Stimulated activated CD4-positive, alpha-beta T cell treated with anti-CD3 and anti-CD28 coated beads, Interleukin-2, amount 100 ng/mL, for 24 hours (primary cell): ENCODE measurements at places on chromosomes 7 and 10.

DNA sequence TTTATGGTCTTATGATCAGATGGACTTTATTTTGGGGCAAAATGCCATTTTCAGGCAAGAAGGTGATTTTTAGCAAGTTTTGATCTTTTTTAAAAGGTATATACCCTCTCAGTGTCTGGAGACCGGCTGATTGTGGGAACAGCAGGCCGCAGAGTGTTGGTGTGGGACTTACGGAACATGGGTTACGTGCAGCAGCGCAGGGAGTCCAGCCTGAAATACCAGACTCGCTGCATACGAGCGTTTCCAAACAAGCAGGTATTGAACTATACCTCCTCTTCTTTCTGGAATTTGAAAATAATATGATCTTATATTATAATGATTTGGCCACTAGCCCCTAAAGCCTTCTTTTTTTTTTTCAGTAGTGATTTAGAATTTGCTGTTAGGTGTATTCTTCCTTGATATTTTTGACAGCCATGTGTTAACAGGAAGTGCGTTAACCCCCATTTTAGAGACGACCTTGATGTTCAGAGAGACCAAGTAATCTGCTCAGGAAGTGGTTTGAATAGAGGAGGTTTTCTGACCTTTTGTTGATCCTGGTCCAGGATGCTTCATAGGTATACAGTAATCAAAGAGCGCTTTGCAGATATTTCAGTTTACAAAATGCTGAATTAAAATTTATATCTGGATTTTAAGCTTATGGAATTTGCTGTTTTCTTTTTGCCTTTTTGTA is 6.2 kb downstream of the BUB3 start:
- no peak for DNase-seq

GRCh38 chr7:26655781-26656180 is 208.6 kb downstream of the SKAP2 start:
- no peak for DNase-seq

DNA sequence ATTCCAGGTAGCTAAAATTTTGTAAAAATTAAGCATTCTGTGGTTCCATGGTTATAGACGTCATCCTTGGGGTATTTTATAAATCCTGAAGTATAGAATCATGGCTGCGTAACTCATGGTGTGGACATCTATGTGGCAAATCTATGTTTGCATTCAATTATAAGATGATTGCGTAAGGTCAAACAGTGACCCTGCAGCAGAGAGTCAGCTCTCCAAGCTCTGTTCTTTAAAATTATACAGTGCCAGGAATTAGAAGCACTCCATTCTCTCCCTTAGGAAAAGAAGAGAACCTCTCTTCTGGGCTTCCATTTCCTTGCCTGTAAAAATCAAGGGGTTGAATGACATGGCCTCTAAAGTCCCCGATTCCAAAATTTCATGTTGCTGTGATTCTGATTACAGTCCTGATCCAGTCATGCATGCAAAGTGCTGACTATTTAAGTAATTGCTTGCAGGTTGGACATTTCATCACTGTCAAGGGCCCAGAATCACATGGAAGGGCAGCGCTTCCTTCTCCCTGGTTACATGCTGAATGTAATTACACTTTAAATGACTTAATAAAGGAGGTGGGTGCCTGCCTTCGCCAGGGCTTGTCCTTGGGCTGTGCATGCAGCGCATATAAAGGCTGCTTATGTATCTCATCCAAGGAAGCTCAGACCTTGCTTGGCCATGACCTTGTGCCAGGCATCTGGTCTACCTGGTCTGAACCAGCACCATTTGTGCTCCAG is 550.7 kb downstream of the TYW1 start:
- no peak for DNase-seq

DNA sequence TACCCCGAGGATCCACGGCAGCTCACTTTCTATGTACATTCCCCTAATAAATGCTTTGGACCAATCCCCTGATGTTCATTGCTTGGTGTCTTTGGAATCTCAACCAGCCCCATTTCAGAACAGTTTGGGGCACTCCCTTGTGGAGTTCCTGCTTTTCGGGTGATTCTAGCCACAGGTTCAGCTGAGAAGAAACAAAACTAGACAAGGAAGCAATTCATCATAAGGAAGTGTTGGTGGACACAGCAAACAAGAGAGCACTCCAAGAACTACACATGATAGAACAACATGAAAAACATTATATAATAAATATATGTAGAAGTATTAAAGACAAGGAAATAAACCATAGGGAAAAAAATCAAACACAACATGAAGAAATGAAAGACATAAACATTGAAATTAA is 6.0 kb upstream of the CCDC136 start:
- DNase-seq = no peak

- DNase-seq = no peak
Observed at GRCh38 chr7:30159163-30159562, 24.4 kb downstream of the MTURN start.

DNA sequence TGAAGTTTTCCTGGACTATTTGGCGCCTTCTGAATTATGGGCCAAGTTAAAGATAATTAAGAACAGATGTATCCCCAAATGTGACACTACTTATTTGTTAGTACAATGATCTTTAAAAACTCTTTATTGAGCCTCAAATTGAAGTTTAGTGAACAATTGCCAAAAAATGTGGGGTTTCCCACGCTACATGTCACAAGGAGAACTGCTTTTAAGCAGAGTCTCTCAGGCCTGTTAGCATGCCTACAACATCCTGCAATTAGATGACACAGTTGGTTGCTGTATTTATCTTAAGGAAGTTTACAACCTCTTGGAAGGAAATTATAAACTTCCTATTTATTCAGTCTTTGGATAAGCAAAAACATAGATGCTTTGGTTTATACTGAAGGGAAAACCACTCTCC is 733.0 kb downstream of the TNS3 start:
- no peak for DNase-seq

DNA sequence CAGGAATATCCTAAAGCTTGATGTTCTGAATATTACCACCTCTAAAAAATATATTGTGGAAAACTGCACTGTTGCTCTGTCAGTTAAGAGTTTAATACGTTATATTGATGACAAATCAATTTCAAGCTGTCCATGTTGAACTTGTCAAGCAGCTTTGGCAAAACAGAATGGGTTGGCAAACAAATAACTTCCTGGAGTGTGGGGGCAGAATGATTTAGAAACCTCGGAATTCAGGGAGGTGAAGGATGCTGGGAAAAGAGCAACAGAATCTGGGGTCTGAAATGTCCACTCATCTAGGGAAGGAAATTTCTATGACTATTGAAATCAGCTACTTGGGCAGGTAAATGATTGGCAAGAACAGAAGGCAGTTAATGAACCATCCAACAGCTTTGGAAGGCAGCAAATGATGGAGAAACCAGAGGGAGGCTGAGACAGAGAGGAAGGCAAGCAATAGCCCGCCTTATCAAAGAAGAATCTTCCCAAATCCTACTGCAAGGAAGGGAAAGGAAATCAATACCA is 95.1 kb upstream of the PALS2 start:
- DNase-seq = no peak

- DNase-seq = no peak
Observed at GRCh38 chr7:73512018-73512780, 9.9 kb downstream of the BAZ1B start.

GRCh38 chr7:26624839-26625238 is 239.6 kb downstream of the SKAP2 start:
- DNase-seq = no peak

- DNase-seq = no peak
Observed at GRCh38 chr10:21402606-21403083, 122.8 kb downstream of the SKIDA1 start.

DNA sequence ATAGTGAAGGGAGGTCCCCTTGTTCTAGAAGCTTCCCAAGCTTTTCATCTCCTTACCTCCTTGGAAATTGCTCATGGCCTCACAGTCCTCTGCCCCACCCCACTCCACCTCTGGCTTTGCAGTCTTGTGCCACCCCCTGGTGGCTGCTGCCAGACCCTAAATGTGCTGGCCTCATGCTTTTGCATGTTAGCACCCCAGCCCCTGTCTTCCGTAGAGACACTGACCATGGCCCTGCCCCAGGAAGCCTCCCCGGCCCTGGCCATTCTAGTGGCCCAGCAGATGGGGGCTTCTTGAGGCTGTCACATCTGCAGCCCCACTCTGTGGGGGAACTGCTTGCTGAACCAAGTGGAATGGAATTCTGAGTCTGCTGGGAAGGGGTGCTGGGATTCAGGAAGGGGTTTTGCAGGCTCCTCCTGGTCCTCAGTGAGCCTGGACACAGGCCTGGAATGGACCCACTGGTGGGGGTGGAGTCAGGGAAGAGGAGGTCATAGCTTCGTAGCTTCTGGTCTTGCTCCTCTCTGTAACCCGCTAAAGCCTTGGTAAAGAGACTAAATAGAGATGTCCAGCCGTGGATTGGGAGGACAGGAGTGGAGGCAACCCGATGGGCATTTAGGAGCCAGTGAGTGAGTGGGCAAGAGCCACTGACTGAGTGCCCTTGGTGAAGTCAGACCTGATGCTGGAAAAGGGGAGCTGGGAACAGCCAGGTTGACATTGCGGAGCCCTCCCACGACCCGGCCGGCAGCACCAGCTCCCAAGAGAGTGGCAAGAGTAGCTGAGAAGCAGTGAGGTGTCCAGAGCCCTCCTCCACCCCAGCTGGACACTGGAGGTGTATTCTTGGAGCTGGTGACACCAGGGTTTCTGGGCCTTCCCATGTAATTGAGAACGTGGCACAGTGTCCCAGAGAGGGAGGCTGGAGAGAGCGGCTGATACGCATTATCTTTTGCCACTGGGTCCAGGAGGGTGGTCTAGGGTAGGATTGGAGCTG is 20.9 kb downstream of the RAMP3 start:
- DNase-seq = no peak

DNA sequence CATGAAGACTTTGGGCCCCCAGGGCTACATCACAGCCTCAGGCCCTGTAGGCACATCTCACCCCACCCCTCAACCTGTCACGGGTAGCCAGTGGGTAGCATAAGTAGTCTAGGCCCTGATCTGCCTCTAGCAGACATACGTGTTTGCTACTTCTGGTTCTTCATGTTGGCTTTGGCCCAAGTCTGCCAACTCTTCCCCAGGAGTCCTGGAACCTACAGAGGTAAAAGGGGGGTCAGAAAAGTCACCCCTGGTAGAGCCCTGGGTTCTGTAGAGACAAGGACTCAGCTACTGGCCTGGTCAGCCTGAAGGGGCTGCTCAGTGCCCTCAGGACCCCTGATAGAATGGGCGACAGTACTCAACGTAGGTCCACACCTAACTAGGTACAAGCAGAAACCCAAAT is 67.5 kb upstream of the UNC5B start:
- no peak for DNase-seq

DNA sequence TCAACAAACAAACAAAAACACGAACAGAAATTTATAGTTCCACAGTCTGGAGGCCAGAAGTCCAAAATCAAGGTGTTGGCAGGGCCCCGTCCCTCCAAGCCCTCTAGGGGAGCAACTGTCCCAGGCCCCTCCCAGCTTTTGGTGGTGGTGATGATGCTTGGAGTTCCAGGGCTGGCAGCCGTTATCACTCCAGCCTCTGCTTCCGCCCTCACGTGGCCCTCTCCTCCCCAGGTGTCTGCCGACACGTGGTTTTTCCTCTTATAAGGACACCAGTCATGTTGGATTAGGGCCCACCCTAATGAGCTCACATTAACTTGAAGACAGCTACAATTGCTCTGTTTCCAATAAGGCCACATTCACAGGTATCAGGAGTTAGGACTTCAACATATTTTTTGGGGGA is 49.7 kb downstream of the MICALL2 start:
- DNase-seq = no peak

- no peak for DNase-seq
Observed at GRCh38 chr7:5088906-5089305, 43.2 kb downstream of the RBAK start.

DNA sequence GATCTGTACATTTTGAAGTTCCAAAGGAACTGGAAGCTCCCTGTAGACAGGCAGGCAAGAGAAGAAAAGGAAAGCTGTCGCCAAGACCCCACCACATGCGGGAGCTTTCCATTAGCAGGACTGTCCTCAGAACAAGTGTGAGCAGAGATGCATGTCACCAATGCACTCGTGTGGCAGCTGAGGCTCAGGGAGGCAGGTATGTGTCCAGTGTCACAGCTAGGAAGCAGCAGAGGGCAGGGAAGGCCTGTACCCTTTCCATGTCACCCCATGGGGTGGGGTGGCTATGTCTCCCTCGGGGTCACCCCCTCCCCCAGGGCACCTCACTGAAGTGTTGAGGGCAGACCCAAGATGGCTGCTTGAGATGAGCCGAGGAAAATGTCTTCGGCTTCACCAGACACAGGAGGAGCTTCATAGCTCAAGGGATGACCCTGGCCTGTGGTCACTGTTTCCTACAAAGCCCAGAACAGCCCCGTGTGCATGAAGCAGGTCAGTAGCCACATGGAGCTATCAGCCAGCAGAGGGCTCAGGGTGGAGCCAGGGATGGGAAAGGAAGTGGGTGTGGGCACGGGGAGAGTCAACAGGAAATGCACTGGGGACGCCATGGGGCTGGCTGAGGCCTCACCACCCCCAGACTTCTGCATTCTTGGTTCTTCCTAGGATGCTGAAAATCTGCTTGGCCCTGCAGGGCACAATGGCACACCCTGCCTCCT is 96.6 kb downstream of the FAM53B start:
- peak; percentile 68 for DNase-seq

GRCh38 chr7:48337781-48338180 is 166.5 kb downstream of the ABCA13 start:
- DNase-seq = no peak

- DNase-seq = no peak
Observed at GRCh38 chr10:35949811-35950211, 307.7 kb upstream of the FZD8 start.

DNA sequence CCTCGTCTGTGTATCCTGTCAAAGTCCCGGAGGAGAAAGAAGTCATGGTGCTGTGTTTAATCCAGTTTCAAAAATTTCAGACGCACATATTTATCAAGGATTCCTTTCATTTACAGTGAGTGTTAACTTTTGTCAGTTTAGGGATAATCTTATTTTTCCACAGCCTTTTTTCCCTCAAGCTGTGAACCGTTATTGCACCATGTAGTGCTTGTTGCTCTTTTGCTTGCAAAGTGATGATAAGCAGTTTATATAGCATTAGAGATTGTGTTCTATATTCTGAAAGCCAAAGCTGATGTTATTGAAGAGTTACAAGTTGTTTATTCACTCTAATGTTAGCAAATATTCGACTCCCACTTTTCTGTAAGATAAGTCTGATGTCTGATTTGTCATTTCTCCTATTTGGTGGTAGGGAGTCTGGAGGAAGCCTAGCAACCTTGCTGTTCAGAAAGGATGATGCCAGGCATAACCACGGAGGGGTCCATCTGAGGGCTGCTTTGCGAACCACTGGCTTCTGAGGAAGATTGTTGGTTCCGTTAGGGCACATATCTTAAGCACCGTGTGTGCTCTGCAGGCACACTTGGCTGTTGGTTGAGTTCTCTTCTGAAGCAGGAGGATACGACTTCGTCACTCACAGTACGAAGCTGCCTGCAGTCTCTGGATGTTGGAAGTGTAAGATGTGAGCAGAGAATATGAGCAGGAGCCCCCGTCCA is 11.7 kb downstream of the CCNY start:
- DNase-seq = no peak

DNA sequence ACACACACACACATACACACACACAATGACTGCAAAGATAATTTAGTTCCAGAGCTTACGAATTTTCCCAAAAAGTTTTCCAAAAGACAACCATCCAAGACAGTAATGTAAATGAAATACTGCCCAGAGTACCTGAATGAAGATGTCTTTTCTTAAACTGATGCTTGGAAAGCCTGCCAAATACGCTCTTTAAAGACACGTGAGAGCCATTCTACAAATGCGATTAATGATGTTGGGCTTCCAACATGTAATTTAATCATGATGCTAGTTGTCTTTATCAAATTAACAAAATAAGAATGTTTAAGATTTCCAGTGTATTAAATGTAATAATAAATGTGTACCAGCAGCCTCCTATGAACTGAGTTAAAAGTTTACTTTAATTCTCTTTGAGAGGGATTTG is 11.1 kb downstream of the ERCC6 start:
- DNase-seq = no peak
